Fibroblast of villous mesenchyme (primary cell): ENCODE measurements at places on chromosomes 12 and 14.

DNA sequence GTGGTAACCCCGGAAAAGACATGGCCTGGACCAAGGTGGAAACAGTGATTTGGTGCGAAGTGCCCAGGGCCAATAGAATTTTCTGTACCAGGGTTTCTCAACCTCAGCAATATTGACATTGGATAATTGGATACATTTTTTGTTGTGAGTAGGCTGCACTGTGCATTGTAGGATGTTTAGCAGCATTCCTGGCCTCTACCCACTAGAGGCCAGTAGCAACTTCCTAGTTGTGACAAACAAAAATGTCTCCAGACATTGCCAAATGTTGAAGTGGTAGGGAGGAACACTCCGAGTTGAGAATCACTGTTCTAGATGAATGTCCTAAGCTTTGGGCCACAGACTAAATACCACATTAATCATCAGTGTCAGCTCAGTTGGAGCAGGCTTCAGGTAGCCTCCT lies 6.2 kb upstream of the CGRRF1 start:
- DNase-seq: peak; percentile 42

DNA sequence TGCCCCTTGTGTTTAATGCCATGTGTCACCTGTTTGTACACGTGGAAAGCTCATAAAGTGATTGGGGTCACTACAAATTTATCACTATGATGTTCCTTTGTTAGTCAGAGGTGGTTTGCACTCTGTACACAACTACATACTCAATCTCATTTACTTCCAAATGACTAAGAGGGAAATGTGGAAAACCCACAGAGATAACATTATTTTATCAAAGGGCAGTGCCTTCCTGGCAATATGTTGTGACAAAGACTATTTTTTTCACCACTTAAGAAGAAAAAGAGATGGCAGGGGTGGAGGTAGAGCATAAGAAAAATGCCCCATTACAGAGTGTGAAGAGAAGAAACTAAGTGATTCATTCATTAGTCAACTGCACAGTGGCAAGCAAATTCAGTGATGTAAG lies 1064.1 kb upstream of the FLRT2 start:
- DNase-seq: no peak

GRCh38 chr14:41299924-41300323 lies 306.8 kb upstream of the LRFN5 start:
- DNase-seq: no peak

DNA sequence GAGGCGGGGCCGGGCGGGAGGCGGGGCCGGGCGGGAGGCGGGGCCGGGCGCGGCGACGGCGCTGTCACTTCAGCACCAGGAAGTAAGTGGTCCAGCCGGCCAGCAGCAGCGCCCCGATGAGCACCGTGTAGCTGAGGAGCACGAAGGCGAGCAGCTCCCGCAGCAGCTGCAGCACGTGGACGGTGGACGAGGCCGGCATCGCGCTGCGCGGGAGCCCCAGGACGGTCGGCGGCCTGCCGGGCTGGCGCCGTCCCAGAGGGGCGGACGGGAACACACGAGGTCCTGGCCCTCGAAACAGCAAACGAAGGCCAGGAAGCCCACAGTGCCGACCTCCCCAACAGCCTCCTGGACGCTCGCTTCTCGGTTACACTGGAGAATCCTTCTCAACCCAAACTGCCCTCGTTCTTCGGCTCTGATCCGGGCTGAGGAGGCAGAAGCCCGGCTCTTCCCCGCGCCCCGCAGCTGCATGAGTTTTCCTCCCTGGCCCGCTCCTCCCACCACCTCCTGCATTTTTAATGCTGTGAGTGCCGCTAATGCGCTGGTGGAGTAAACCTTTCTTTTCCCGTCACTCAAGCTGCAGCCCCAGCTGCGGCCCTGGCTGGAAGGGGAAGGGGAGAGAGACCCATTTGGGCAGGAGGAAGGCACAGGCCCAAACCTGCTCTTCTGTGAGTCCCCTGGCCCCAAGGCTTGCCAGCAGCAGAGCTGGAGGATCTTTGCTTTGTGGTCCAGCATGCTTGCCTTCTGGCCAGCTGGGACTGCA lies 694 bp upstream of the DIABLO start:
- DNase-seq: no peak

- no peak for DNase-seq
Measured at GRCh38 chr12:116133636-116134214, 143.8 kb downstream of the MED13L start.

DNA sequence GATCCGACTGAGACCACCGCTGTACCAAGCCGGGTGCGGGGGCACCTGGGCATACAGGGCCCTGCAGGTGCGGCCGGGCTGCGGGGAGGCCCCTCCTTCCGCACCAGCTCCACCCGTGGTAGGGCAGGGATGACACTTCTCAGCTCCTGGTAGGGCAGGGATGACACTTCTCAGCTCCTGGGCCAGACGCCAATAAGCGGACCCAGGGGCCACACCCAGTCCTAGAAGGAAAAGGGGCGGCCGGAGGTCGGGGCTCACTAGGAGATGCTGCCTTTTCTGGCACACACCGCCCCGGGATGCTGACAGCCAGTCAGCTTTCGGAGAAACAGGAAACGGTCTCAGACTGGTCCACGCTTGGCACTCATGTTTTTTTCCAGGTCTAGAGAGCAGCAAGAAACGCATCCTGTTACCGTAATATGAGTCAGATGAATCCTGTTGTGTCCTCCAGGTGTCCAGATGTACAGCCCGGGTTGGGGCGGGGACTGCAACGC lies 34.8 kb downstream of the NFKBIA start:
- no peak for DNase-seq

GRCh38 chr12:76083246-76083903 lies 1.1 kb downstream of the NAP1L1 start:
- DNase-seq: no peak

DNA sequence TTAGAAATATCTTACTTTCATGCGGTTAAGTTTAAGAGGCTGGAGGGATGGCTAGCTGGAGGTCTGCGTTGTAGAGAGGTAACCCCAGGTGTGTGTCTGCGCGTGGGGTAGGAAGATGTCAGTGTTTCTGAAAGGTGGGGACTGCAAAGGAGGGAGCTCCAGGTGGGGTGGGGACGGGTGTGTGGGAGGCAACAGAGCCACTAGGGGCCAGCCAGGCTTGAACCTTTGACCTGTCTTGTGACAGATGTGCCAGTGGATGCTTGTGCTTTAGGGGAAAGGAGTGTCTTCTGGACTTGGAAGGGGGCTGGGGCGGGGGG lies 841 bp downstream of the GLI1 start:
- DNase-seq: no peak

DNA sequence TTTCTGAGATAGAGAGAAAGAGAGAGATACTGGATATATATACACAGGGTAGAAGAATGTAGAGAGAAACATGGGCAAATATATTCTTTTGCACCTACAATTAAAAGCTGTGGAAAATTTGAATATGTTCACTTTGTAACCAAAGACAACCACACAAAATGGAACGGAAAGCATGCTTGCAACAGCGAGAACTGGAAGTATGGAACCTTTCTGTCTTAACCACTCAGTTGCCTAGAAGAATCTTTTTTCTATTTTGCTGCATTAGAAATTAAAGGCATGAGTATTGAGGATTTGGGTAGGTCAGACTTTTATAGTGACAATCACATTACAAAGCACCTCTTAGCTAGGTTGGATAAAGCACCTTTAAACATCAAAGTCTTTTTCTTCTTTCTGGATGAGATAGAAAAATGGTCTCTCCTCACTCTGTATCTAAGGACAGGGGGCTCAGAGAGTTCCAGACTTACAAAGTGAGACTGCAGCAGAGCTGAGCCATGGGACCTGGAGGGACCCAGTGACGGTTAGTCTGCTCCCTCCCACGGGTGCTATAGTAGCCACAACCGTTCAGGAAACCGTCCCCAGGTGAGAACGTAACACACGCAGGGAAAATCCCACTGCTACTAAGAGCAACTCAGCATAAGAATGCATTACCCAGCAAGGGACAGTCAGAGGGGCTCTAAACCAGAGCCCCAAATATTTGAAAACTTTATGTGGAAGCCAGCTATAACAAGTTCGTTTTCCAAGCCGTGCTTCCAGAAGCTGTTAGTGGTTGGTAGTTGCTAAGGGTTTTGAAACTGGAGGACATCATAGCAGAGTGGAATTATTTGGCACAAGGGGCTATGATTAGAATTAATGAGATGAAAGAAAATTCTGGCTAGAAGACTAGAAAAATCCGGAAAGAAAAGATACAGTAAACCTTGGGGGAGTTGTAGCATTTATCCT lies 97.1 kb downstream of the DAD1 start:
- no peak for DNase-seq

GRCh38 chr14:57573173-57573572 lies 79.5 kb upstream of the CCDC198 start:
- no peak for DNase-seq

DNA sequence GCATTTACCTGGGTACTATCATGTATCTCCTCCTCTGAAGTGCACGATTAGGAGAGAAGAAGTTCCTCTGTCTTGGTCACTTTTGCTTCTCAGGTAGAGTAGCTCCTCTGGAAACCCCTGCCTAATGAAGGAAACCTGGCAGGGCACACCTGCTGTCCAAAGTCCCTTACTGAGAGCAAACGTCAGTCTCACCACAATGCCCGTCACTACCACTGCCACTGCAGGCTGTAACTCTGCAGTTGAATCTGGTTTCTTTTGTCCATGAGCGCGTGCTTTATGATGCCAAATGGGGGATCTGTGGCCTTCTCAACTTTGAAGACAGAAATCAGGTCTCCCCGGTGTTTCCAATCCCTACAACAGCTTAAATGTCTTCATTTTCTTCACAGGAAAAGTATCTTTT lies 1068.6 kb downstream of the BCL11B start:
- DNase-seq: no peak

DNA sequence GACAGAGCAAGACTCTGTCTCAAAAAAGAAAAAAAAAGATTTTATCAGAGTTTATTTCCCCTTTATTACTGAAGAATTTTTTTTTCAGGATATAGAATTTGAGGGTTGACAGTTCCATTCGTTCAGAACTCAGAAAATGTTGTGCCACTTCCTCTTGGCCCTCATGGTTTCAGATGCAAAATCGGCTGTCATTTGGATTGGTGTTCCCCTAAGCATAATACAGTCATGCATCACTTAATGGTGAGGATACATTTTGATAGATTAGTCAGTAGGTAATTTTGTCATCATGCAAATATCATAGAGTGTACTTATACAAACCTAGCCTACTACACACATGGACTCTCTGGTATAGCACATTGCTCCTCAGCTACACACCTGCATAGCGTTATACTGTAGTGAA lies 263.9 kb upstream of the RTL1 start:
- DNase-seq: no peak

DNA sequence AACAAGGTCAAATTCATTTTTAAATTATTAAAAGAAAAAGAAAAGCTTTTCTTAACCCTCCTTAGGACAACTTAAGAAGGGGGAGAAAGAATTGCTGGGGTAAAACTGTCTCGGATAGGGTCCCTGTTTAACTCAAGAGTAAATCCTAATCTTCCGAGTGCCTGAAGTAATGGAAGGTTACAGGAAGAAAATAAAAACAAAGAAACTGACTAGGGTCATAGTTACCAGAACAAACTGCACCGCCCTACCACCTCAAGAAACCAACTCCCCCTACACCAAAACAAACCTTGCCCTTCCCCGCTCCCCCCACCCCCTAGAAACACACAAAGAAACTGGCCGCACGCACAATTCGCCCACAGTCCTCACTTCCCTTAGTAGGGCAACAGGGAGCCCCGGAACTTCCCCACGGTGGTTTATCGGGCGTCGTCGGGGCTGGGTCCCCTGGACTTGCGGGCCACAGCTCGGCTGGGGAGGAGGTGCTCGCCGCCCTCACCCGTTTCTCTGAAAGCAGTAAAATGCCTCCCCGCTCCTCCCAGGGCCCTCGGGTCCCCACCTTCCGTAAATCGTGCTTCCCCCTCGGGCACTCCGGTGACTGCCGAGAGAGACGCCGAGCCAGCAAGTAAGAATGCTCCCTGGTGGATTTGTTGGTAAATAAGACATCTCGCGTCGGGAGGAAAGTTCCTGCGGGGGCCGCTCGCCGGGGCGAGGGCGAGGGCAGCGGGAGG lies 2.4 kb downstream of the SINHCAF start:
- peak; percentile 39 for DNase-seq

DNA sequence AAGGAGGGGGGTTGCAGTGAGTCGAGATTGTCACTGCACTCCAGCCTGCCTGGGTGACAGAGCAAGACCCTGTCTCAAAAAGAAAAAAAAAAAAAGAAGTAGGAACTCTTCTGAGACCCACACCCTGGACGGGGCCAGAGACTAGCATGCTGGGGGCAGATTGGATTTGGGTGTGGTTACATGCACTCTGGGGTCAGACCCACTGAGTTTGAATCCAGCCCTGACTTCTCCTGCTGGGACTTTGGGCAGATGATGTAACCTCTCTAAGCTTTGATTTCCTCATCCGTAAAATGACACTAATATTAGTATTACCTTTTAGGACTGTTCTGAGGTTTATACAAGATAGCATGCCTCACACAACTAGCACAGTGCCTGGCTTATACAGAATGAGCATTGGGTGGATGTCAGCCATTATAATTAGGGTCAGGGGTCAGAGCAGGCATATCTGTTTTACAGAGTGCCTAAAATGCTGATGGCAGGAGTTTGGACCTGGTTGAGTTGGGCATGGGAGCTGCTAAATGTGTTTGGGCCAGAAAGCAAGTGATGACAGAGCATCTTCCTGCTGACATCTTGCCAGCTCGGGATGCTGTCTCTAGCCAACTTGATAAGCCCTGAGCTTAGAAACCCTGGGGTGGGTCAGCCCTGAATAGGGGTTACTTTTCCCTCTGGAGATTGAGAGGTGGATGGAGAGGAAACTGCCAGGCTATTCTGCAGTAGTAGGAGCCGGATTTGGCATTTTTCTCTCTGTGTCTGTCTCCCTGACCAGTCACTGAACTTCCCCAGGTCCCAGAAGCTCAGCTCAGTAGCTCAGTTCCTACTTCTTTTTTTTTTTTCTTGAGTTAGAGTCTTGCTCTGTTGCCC lies 15.5 kb downstream of the TPCN1 start:
- DNase-seq: no peak

GRCh38 chr14:37610945-37611523 lies 15.6 kb downstream of the TTC6 start:
- no peak for DNase-seq

- no peak for DNase-seq
Measured at GRCh38 chr12:98830657-98831056, 185.6 kb downstream of the APAF1 start.

DNA sequence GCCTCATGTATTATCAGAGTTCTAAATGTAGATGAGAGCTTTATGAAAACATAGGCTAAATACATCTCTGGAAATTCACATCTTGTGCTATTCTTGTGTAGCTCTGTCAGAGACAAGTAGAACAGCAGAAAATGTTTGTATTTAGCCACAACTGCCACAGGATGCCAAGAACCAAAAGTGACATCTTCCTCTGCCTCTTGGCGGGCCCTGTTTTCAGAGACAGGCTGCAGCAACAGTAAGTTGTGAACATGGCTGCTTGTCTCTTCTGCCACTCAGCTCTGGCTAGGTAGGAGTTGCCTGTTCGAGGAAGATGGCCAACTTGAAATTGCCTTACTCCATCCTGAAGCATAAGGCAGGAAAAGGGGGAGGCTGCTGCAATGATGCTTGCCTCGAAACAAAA lies 30.4 kb downstream of the SETD3 start:
- DNase-seq: no peak

GRCh38 chr12:93679308-93679925 lies 2.2 kb downstream of the CRADD start:
- DNase-seq: no peak
